Aorta (tissue), 5 donors: ENCODE measurements at places on chromosomes 12 and 14. TPM values are rescaled to one million over a fixed set of nuclear protein-coding genes. Genes with fewer than 3 reads are reported as not detected.

Gene SLC17A8
- total RNA-seq: not detected

Gene TUBA1B
- total RNA-seq: 813 TPM

Gene CMKLR1
- 55.4 TPM for total RNA-seq

Gene RDH12
- total RNA-seq: not detected

Gene LALBA
- total RNA-seq: not detected

- no peaks in the 10 kb centered on the region for H3K36me3 ChIP-seq
- peaks cover 5% of the 10 kb centered on the region for H3K4me1 ChIP-seq
- H3K27me3 ChIP-seq: no peaks in the 10 kb centered on the region
- H3K27ac ChIP-seq: peak overlapping the region; percentile 4
- DNase-seq: no peak
These were observed 1.5 kb downstream of the KLC1 start for GRCh38 chr14:103630364-103631108.

DNA sequence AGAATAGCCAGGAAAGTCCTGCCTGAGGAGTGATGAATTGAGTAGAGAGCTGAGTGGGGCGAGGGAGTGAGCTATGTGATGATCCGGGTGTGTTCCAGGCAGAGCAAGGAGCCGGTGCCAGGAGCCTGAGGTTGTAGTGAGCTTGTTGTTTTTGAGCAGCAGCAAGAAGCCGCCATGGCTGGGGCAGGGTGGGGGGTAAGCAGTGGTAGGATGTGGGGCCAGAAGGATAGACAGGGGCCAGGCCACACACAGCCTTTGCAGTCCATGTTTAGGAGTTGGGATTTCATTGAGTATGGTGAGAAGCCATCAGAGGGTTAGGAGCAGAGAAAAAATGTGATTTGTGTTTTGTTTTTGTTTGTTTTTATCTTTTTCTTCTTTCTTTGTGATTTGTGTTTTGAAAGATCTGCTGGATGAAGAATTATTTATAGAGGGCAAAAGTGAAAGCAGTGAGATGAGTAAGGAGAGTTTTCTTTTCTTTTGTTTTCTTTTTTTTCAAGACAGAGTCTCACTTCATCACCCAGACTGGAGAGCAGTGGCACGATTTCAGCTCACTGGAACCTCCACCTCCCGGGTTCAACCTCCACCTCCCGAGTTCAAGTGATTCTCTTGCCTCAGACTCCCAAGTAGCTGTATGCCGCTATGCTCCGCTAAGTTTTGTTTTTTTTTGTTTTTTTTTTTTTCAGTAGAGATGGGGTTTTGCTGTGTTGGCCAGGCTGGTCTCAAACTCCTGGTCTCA, 92.3 kb upstream of the BCAT1 start:
- no peak for DNase-seq
- H3K36me3 ChIP-seq: no peaks in the 10 kb centered on the region
- H3K4me3 ChIP-seq: no peak overlapping the region

GRCh38 chr12:91702843-91703425, 442.7 kb downstream of the BTG1 start:
- no peak for DNase-seq
- H3K36me3 ChIP-seq: no peaks in the 10 kb centered on the region
- H3K4me3 ChIP-seq: no peak overlapping the region
- no peaks in the 10 kb centered on the region for H3K27me3 ChIP-seq
- H3K27ac ChIP-seq: no peak overlapping the region

GRCh38 chr12:27271206-27271605, 27.1 kb downstream of the STK38L start:
- no peak overlapping the region for H3K4me3 ChIP-seq
- H3K36me3 ChIP-seq: no peaks in the 10 kb centered on the region
- DNase-seq: no peak
- H3K27me3 ChIP-seq: no peaks in the 10 kb centered on the region
- H3K27ac ChIP-seq: no peak overlapping the region

DNA sequence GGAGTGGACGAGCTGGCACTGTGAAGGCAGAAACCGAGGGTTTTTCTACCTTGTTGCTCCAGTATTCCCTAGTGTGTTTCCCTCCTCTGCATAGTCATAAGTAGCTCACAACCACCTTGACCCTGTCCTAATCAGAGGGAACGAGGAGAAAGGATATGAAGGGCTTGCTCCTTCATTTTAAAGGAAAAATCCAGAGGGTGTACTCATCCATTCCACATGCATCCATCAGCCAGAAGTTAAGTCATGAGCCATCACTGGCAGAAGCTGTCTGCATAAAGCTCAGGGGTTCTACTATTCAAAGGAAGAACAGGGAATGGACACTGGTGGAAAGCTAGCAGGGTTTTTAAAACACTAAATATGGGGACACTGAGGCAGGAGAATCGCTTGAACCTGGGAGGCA, 84.3 kb upstream of the FOXN3 start:
- DNase-seq: no peak
- H3K4me3 ChIP-seq: no peak overlapping the region
- H3K27me3 ChIP-seq: no peaks in the 10 kb centered on the region
- no peaks in the 10 kb centered on the region for H3K36me3 ChIP-seq

- no peaks in the 10 kb centered on the region for H3K4me1 ChIP-seq
- DNase-seq: no peak
- no peaks in the 10 kb centered on the region for H3K27me3 ChIP-seq
These were observed 103.5 kb downstream of the TMEM121 start for GRCh38 chr14:105629886-105630215.
